ENCODE measurements at places on chromosomes 16 and 17.
A peak's percentile ranks its signal among the peaks of the same experiment; 100 is the strongest.

- DNase-seq, result peak; percentile 93
Measured at GRCh38 chr16:82169861-82170845, at the start of gene MPHOSPH6. Gene MPHOSPH6 (minus strand): TSS chr16:82170224. CDS start chr16:82170175, 49 bp downstream.

DNA sequence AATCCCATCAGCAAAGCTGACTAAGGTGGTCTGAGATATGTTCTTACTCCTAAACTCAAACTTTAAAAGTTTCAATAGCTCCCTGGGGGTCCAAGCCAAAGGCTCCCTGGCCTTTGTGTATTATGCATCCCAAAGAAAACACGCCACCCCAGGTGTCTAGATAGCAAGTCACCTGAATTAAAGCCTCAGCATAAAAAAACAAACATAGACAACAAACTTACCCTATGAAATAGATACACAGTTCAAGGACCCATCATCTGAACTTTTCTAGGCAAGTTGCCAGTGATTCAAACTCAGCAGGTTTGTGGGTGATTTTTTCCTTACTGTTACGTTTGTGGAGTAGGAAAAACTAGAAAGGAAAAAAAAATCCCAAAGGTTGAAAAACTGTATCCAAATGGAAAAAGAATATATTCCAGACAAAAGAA, 12.5 kb downstream of the CMTM3 start:
- DNase-seq, result no peak

DNA sequence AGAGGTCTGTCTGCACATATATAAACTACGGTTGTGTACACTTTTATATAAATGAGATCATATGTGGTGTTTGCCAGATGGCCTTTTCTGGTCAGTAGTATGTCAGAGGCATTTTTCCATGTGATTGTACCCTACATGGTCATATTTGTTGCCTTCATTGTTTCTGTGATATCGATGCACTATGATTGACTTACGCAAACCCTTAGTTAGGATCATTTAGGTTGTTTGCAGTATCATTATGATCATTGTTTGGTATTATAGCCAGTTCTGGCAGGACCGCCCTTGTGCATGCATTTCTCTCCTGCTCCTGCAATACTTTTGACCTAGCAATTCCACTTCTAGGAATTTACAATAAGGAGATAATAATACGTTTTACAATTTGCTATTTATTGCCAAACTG, 169.1 kb downstream of the MSI2 start:
- no peak for DNase-seq

DNA sequence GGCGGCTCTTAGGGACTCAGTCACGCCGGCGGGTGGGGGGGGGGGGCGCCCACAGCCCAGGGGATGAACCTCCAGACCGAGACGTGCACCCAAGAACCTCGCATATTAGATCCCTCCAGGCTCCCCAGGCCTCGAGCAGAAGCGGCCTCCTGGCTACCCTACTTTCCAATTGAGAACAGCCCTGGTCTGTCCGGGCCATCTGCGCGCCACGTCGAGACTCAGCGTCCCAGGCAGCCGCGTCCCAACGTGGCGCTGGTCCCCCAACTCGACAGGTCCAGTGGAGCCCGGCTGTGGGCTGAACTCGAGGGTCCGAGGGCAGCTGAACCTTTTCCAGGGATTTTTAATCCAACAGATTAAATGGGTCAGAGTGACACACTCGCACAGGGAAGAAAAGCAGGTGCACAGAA, 2.3 kb upstream of the IRX3 start:
- no peak for DNase-seq

GRCh38 chr17:31381165-31381668, 10.3 kb upstream of the RAB11FIP4 start:
- no peak for DNase-seq

- no peak for DNase-seq
Measured at GRCh38 chr16:12611916-12612597, 191.6 kb downstream of the CPPED1 start.

- no peak for DNase-seq
Measured at GRCh38 chr16:15749371-15749770, 99.3 kb downstream of the NDE1 start.

DNA sequence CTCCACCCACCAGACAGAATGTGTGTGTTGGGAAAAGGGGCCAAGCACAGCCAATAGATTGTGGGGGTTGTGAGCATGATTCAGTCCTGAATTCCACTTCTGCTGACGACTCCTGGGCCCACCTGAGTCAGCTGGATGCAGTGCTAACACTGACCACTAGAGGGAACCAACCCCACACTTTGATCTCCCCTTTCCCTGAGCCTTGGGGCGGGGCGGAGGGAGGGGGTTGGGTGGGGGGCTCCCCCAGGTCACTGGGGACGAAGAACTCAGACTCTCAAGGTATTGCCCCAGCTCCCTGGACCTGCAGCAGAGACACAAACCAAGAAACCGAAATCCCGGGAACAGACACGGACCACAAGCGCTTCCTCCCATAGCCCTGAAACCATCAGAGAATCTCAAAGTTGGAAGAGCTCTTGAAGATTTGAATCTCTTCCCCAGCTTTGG, 621 bp upstream of the CSHL1 start:
- peak; percentile 59 for DNase-seq

DNA sequence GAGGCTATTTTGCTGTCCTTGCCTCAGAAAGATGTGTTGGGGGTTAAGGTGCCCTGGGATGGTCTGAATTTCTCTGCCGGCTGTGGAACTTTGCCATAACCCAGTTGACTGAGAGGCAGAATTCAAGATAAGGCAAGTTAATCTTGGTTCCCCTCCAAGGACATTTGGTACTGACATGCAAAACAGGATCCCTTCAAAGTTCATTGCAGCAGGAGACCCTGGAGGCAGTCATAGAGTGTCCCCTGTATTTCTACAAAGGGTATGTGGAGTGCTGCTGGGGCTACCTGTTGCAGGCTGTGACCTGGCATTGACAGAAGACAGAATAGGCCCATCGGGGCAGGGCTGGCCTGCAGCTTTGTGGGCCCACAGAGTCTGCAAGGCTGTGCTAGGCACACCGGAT, 135.6 kb upstream of the IRX3 start:
- DNase-seq, result no peak

- no peak for DNase-seq
Measured at GRCh38 chr16:30786936-30787612, at the start of gene ZNF629. Gene ZNF629 (minus strand): TSS chr16:30787205. CDS start chr16:30784482, 2,723 bp downstream.

- DNase-seq, result no peak
Measured at GRCh38 chr16:53528797-53529196, 25.8 kb upstream of the AKTIP start.

DNA sequence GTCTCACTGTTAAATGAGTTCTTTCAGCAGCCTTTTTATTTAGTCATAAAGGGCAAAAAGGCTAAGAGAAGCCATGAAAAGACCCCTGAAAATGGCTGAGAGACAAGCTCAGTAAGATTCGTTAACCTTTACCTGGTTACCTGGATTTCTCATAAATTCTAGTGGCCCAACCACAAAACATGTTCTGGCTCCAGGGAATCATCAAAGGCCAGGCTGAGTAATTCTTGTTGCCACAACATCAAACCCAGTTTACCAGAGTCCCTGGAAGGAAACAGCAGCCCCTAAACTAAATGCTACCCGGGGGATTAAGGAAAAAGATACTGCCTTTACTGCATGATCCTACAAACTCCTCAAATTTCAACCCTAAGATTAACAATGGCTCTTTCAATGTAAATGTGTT, 15.8 kb downstream of the CYTH1 start:
- no peak for DNase-seq

DNA sequence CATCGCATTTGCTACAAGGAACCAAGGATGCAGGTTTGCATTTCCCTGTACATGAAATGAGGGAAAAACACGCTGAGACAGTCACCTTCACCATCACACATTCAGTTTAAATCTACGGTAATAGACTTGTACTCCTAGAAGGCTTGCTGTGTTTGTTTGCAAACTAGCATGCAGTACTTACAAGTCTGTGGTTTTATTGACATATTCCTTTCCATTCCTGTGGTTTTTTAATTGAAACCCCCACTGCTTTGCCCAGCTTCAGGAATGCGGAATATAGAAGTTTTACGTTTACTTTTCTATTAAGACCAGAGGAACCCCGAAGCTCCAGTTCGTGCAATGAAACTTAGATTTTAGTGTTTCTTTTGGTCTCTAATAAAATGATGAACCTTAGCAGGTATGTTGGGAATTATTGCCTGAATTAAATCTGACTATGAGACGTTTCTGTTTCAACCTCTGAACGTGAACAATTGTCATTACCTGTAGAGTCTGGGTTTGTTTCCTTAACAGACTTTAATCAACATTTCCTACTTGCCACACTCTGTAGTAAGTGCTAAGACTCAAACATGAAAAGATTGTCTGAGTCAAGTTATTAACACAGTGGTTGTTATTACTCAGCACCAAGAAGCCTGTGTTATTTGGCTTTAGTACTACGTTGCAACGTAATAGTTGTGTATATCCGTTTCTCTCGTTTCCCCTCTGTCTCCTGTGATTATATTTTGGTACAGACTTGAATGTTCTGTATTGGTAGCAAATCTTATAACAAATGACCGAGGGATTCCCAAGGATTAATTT, 793.3 kb upstream of the GOT2 start:
- no peak for DNase-seq

DNA sequence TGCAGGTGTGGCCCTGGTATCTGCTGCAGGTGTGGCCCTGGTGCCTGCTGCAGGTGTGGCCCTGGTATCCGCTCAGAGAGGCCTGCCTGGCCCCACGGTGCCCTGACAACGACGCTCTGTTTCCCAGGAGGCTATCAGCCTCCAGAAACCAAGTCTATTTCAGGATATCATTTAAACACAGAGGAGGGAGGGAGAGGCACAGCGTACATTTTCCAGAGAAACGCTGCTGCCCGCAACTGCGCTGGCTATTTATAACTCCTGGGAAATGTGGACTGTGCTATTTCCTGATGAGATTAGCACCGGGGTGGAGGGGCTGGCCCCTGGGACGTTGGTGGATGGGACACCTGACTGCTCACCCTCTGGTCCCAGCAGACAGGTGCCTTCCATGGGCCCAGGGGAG, 22.5 kb downstream of the TIMM22 start:
- DNase-seq, result no peak

DNA sequence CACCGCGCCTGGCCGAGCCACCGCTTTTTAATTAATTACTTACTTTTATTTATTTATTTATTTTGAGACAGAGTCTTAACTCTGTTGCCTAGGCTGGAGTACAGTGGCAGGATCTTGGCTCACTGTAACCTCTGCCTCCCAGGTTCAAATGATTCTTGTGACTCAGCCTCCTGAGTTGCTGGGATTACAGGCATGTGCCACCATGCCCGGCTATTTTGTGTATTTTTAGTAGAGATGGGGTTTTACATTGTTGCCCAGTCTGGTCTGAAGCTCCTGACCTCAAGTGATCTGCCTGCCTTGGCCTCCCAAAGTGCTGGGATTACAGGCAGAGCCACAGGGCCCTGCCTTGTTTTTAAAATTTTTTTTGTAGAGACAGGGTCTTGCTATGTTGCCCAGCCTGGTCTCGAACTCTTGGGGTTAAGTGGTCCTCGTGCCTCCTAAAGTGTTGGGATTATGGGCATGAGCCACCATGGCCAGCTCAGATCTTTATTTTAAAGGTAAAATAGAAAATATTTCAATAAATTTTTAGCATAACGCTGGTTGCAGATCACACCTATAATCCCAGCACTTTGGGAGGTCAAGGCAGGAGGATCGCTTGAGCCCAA, 18.3 kb upstream of the NUDT16L1 start:
- no peak for DNase-seq

GRCh38 chr16:88999457-89000206, 22.6 kb upstream of the CBFA2T3 start:
- no peak for DNase-seq

DNA sequence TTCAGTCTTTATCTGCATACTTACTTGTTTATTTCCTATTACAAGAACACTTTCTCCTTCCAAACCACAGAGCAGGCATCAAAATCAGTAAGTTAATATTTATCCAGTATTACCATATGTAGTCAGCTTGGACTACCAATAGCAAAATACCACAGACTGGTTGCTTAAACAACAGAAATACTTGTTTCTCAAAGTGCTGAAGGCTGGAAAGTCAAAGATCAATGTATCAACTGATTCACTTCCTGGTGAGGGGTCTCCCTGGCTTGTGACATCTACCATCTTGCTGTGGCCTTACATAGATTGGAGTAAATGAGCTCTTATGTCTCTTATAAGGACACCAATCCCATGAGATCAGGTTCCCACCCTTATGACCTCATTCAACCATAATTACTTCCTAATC, 2.6 kb downstream of the STXBP4 start:
- DNase-seq, result no peak

DNA sequence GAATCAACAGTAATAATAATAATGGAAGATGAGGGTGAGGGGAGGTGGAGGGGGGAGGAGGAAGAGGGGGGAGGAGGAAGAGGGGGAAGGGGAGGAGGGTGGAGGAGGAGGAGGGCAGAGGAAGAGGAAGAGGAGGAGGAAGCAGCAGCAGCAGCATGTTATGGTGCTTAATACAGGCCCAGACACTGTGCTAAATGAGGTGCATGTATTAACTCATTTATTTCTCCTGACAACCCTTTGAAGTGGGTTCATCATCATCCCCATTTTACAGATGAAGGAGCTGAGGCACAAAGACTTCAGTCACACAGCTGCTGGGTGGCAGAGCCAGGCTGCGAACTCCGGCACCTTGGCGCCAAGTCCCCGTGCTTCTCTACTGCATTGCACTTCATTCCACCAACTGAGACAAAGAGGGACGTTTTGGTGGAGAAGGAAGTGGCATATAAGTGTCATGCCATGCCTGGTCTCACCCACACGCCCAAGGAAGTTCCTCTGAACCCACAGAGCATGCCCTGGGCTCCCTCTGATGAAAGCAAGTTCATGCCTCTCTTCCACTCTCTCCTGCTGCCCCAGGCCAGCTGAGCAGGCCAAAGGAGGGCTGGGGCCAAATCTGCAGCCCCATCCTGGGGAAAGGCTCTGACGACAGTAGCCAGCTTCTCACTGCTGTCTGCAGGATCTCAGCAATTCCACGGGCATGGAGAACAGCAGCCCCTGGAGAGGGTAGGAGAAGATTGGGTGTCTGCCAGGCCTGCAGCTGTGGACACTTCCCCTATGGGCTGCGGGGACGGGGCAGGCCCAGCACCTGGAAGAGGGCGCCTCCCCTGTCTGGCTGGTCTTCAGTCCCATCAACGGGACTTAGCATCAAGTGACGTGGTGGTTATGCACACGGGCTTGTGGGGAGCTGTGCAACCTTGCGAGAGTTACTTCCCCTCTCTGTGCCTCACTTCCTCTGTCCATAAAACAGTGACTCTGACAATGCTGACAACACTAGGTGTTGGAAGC, 21.8 kb downstream of the XYLT1 start:
- DNase-seq, result peak; percentile 48

- DNase-seq, result no peak
Measured at GRCh38 chr17:57295526-57296023, 39.3 kb downstream of the MSI2 start.

DNA sequence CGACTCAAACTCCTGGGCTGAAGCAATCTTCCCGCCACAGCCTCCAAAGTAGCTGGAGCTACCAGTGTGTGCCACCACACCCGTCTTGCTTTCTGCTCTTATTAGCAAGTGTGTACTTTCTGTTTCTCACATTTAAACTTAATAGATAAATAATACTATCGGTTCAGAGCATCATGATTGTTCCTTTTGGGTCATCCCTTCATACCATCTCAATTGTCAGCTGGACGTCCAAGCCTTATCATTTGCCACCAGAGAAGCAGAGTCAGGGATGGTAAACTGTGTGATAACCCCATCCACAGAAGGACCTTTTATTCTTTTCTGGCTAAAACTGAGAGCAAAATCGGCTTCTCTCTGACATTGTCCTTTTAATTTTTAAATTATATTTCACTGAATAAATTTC, 279.8 kb upstream of the GOT2 start:
- DNase-seq, result no peak

GRCh38 chr17:17935321-17936271, 36.6 kb downstream of the TOM1L2 start:
- DNase-seq, result no peak

GRCh38 chr17:75683583-75683982, 16.4 kb downstream of the SAP30BP start:
- no peak for DNase-seq
